Cardiac muscle cell (in vitro differentiated cells and primary cell): ENCODE measurements at places on chromosomes 2 and 18. TPM values are rescaled to one million over a fixed set of nuclear protein-coding genes. Genes with fewer than 3 reads are reported as not detected.

DNA sequence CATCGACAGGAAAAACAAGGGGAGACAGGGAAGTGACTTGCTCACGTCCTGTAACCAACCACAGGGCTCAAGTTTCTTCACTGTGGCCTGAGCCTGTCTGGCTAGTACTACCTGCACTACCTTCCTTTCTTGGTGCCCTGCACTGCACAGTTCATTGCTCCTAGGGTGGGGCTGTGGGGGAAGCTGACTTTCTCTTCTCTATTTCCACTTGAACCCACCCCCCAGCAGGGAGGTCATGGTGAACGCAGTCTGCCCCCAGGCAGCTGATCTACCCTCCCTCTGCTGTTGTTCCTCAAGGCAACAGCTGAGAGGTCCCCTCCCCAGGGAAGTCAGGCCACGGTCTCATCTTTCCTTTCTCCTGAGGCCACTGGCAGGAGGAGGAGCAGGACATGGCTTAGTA, 532.1 kb downstream of the SOX11 start:
- no peaks in the 10 kb centered on the region for H3K4me1 ChIP-seq
- H3K36me3 ChIP-seq, result no peaks in the 10 kb centered on the region
- no peaks in the 10 kb centered on the region for H3K27me3 ChIP-seq
- no peak overlapping the region for H3K4me3 ChIP-seq

DNA sequence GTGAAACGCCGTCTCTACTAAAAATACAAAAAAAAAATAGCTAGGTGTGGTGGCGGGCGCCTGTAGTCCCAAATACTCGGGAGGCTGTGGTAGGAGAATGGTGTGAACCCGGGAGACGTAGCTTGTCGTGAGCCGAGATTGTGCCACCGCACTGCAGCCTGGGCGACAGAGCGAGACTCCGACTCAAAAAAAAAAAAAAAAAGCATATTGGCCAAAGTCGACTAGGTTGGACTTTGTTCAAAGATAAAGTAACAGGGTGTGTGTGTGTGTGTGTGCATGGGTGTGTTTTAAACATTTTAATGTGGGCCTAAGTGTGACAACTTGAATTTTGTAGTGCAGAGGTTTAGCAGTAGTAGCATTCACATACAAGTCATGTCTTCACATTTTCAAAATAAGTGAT, 11.7 kb downstream of the GEMIN6 start:
- H3K4me1 ChIP-seq, result no peaks in the 10 kb centered on the region
- no peak overlapping the region for H3K27ac ChIP-seq
- DNase-seq, result no peak
- no peaks in the 10 kb centered on the region for H3K27me3 ChIP-seq
- H3K36me3 ChIP-seq, result no peaks in the 10 kb centered on the region
- H3K4me3 ChIP-seq, result no peak overlapping the region

The PIAS2 gene
- 29.8 and 37.8 TPM in 2 replicates for total RNA-seq

- no peaks in the 10 kb centered on the region for H3K27me3 ChIP-seq
- DNase-seq, result no peak
- no peak overlapping the region for H3K27ac ChIP-seq
These were observed 62.8 kb upstream of the RNF152 start for GRCh38 chr18:61955644-61956043.

GRCh38 chr18:13534631-13535030, 191.7 kb downstream of the FAM210A start:
- no peaks in the 10 kb centered on the region for H3K36me3 ChIP-seq
- no peaks in the 10 kb centered on the region for H3K4me1 ChIP-seq
- H3K27me3 ChIP-seq, result no peaks in the 10 kb centered on the region
- no peak for DNase-seq

The CIAO1 gene
- total RNA-seq, result 97.3 and 117 TPM in 2 replicates

The SPATA3 gene
- total RNA-seq, result not detected in 2 replicates

DNA sequence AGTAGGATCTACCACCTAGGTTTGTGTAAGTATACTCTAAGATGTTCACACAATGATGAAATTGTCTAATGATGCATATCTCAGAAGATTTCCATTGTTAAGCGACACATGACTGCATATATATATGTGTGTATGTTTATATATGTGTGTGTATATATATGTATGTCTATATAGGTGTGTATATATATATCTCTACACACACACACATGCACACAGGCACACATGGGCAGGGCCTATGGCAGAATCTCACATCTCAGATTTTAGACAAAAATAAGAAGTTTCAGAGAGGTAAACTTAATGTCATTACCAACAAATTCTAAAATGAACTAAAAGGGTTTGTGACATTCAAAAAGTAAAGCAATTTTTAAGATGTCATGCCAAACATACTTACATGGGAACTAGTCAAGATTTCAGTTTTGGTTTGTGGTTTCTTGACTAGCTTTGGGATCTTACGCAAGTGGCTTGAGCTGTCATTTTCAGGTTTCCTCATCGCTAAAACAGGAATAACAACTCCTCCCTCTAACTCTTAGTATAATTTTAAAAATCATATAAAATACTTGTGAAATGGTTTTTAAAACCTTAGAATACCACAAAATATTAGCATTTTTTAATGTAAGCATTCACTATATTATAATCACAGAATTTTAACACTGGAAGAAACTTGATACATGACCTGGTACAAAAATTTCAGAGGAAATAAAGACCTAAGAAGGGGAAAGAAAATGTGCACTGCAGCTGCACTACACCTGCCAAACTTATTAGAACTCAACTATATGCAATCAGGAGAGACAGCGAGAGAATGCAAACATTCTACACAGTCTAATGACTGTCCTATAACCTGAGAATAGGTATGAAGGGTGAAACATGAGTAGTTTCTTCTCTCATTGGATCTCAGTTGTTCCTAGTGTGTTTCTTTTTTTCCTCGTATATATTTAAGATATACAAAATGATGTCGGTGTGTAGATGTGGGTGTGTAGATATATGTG, 75.7 kb downstream of the TTC21B start:
- no peaks in the 10 kb centered on the region for H3K4me1 ChIP-seq
- H3K36me3 ChIP-seq, result peaks cover 11% of the 10 kb centered on the region
- no peak overlapping the region for H3K27ac ChIP-seq
- H3K4me3 ChIP-seq, result no peak overlapping the region

DNA sequence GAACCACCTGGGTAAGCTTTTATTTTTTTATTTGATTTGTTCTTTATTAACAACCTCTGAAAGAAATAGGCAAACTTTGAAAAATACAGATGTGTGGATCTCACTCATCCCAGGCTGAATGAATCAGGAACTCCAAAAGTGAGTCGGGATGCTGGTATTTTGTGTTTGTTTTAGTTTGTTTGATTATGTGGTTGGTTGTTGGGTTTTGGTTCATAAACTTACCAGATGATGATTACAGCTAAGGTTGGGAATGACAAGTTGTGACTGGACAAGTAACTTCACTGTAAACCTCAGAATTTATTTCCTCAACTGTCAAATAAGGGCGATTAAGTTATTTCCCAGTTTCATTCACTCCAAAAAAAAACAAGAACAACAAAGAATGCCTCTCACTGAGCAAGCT, 80.5 kb upstream of the KIF5C start:
- no peaks in the 10 kb centered on the region for H3K4me1 ChIP-seq
- peak; percentile 14 for DNase-seq
- no peaks in the 10 kb centered on the region for H3K27me3 ChIP-seq
- H3K4me3 ChIP-seq, result no peak overlapping the region

The NYAP2 gene
- not detected in 2 replicates for total RNA-seq

- no peaks in the 10 kb centered on the region for H3K4me1 ChIP-seq
- H3K36me3 ChIP-seq, result no peaks in the 10 kb centered on the region
- no peak overlapping the region for H3K27ac ChIP-seq
These were observed 27.6 kb downstream of the ANKAR start for GRCh38 chr2:189702071-189702470.
